ENCODE measurements at places on chromosomes 7 and 10. TPM values are rescaled to one million over a fixed set of nuclear protein-coding genes. Genes with fewer than 3 reads are reported as not detected.

DNA sequence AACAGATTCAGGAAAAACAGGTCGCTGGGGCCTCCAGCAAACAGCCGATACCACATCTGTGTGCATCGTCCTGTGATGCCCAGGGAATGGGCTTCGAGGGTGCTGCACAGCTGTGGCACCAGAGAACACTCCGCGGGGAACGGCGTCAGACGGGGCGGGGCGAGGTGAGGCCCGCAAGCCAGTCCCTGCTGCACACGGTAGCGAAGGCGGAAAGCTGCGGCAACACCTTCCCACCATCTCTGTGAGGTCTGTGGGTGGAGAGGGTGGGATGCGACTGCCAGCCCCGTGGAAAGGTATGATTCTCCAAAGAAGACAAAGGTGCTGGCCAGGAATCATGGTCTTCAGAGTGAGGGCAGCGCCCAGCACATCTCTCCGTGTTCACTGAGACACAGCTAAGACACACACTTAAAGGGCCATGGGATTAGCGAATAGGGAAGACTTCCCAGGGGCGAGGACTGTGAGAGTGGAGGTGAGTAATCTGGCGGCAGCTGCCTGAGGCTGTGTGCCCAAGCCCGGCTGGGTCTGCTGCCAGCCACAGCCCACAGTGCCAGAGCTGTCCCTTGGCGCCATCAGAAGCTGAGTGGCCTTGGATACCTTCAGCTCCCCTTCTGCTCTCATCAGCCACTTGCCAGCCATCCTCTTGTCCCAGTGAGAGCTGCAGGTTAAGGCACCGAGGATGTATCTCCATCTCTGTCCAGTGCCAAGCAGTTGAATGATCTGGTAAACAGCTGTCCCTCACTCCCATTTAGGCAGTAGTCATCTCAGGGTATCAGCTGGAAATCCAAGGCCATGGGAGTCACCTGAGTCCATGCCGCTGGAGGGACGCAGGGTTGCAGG is 17.6 kb downstream of the PRKAG2 start:
- no peak for DNase-seq

The SLC25A28 gene
- 14.6 TPM for total RNA-seq

The CYP3A7 gene
- not detected for total RNA-seq

The CCDC201 gene
- not detected for total RNA-seq

GRCh38 chr7:21617916-21618390 is 75.1 kb downstream of the DNAH11 start:
- DNase-seq: no peak

DNA sequence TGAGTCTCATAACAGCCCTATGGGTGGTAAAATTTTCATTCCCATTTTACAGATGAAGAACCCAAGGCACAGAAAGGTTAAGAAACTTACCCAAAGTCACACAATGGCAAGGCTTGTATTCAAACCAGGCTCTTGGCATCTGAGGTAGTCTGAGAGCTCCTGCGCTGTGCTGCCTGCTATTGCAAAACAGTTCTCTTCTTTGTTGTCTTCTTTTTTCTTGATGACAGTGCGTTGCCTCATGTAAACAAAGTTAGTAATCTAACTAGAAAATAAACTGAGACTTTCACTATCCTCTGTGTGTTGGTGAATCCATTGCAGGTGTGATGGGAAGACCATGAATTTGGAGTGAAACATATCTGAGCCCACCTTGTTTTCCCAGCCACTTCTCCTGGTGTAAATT is 240.8 kb downstream of the PTEN start:
- peak; percentile 36 for DNase-seq

DNA sequence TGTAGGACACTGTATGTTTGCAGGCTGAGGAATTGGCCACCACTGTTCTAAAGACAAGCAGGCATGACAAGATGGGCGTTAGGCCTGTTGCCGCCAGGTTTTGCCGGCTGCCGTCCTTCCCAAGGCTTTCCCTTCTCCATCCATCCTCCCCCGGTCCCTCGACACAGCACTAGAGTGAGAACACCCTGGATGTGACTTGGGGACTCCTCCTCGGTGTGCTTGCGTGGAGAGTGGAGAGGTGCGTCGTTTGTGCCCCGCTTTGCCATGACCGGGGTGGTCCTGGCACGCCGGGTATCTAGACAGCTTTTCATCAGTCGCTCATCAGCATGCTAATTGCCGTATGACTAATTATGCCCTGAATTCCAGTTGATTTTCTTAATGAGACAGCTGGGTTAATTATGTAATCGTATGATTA is 206.6 kb upstream of the SH2B2 start:
- no peak for DNase-seq

The SOSTDC1 gene
- total RNA-seq: 8.1 TPM

DNA sequence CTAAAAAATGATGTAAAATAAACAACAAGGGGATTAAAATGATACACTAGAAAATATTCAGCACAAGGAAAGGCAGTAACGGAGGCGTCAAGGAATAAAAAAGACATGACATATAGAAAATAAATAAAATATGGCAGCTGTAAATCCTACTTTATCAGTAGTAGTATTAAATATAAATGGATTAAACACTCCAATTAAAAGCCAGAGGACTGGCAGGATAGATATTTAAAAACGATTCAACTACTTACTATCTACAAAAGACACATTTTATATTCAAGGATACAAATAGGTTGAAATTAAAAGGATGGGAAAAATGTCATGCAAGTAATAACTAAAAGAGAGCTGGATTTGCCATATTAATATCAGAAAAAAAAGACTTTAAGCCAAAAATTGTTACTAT is 43.2 kb downstream of the FZD1 start:
- no peak for DNase-seq

DNA sequence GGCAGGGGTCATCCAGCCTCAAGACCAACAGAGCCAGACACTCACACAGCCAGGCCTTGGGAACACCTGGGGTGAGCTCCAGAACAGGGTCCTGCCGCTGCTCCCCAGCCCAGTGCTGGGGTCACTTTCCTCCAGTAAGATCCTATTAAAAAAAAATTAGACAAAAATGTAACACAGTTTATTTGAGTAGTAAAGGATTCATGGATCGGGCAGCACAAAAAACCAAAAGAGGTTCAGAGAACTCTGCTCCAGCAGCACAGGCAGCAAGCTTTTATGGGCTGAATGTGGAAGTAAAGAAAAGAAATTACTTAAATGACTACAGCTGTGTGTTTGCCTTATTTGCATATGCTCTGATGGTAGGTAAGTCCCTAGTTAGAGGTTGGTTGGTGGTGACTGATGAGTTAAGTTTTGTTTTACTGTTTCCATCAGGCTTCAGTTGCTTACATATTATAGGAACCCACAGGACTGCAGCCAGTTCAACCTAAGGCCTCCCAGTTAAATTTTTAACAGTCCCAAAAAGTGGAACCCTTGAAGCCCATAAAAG is 80.5 kb upstream of the FGFR2 start:
- DNase-seq: no peak

- DNase-seq: no peak
Observed at GRCh38 chr7:1775389-1775788, 105.3 kb downstream of the ELFN1 start.

The CPVL gene
- 497 TPM for total RNA-seq

The EVX1 gene
- total RNA-seq: not detected

The KCNMA1 gene
- not detected for total RNA-seq

GRCh38 chr7:100119970-100120732 is 717 bp downstream of the CNPY4 start:
- peak; percentile 86 for DNase-seq

DNA sequence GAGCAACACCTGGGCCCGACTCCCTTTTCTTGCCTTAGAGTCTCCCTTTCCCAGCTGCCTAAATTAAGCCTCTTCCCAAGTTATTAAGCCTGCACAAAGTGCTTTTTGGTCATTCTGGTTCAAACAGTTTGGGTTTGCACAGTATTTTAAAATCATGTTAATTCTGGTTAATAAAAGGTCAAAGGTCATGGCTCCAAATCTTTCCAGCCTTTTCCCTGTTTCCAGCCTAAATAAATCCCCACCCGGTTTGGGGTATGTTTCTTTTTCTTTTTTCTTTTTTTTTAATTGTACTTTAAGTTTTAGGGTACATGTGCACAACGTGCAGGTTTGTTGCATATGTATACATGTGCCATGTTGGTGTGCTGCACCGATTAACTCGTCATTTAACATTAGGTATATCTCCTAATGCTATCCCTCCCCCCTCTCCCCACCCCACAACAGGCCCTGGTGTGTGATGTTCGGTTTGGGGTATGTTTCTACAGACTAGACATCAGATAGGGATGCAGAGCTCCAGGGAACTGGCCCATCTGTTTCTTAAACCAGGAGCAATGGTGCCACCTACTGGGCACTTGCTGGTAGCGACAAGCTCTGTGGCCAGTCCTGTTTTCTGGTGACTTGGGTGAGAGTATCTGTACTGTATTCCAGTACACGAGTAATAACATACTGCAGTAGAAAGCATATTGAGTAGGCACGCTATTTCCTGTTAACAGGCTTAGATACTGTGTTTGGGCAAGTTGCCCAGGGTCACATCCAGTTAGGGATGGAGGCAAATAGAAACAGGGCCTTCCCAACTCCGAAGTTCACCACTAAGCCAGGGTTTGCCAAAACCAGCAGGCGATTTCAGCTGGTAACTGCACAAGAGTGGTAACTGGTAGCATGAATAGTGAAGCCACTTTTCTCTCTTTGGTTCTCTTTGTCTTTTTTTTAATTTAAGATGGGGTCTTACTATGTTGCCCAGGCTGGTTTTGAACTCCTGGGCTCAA is 60.6 kb upstream of the TRIM8 start:
- peak; percentile 89 for DNase-seq

DNA sequence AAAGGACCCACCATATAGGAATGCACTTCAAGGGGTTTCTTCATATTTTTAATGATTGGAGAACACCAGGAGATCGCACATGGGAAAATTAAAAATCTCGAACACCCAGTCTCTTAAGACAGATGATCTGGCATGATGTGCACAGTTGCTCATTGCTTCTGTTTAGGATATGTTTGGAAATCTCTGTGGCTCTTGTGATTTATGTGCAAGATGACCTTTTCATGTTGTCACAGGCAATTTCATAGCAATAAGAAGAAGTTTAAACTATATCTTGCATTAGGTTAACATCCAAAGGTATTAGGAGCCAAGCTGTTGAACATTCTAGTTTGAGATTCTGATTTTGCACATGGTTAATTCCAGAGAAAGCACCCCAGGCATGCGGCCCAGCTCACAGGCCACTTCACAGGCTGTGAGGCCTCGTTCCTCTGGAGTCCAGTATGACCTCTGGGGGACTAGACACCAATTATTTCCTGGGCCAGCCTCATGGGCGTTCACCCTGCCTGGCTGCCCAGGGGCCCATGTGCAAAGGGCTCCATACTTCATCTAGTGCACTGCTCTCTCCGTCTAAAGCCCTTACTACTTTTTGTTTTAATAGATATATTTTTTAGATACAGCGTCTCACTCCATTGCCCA is 28.4 kb downstream of the CAMK1D start:
- DNase-seq: no peak

DNA sequence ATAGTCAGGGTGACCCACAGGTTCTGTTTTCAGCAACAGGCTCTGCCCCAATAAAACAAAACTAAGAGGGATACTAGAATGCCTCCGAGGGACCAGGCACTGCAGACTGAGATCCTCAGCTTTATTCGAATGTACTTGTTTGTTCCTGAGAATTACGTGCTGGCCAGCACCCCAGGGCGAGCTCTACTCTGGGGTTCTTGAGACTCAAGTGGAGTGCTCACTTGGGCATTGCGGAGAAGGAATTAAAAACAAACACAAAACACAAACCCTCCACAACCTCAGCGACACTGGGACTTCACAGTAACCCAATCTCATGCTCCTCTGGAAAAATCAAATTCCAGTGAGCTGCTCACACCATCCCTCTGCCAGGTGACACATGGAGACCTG is 250.7 kb downstream of the TNS3 start:
- no peak for DNase-seq

- DNase-seq: peak; percentile 23
Observed at GRCh38 chr7:146115851-146116520, 615 bp upstream of the CNTNAP2 start.

- no peak for DNase-seq
Observed at GRCh38 chr10:119483001-119483400, 59.5 kb downstream of the RGS10 start.

The AGAP9 gene
- 1.4 TPM for total RNA-seq

DNA sequence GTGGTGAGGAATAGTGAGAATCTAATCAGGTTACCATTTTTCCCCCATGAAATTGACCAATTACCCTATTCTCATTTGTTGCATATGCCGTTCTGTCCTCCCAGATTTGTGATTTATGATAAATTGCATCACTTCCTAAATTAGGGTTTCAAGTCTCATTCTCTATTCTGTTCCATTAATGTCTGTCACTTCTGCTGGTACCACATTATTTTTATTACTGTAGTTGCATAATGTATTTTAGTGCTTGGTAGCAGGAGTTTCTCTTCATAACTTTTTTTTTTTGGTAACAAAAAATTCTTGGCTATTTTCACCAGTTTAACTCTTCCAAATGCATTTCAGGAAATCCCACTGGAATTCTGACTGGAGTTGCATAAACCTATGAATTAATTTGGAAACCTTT is 44.0 kb upstream of the FAM133B start:
- no peak for DNase-seq

GRCh38 chr7:135389971-135390370 is 119.9 kb downstream of the CNOT4 start:
- no peak for DNase-seq

DNA sequence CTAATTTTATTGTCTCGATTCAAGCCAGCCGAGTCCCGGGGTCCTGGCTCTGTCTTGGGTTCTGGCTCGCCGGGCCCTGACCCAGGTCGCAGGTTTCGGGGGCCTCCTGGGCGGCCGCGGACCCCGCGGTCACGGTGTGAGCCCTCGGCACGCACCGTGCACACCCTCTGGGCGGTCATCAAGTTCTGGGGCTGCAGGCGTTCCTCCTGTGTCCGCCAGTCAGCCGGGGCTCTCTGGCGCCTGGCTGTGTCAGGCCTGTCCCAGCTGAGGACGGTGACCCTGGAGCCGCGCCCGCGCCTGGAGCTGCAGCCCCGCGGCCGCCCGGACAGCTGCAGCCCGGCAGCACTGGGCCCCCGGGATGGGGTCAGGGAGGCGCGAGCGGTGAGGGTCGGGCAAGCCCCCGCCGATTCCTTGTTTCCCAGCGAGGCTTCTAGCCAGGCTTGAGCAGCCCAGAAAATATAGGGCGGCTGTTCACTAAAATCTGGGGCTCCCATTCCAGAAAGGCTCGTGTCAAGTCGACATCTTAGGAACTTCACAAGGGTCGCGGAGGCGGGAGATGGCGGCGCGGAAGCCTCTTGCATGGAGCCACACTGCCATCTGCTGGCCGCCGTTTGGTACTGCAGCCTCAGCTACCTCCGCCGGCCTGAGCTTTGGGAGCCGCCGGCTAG is 4.2 kb upstream of the HOXA7 start:
- peak; percentile 85 for DNase-seq

DNA sequence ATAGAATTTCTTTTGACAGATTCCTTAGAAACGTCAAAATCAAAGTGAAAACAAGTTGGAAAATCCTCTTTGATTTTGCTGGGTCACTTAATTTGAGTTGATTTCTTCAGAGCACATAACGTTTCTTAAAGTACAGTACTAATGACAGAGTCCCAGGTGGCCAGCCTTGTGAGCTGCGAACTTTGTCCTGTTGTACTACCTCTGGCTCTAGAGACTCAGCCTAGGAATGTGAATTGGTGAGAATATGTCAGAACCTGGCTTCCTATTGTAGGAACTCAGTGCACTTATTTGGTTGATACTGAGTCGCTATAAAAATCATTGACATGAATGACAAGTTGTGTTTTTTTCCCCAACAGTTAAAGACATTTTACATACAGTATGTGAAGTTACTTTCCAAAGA is 20.2 kb downstream of the SDK1 start:
- DNase-seq: no peak

GRCh38 chr10:132420469-132420980 is 23.5 kb downstream of the PWWP2B start:
- no peak for DNase-seq

The RNLS gene
- 47.5 TPM for total RNA-seq

- DNase-seq: no peak
Observed at GRCh38 chr7:103142494-103142893, 6.4 kb downstream of the NAPEPLD start.

Measured in SK-MEL-5 (cell line).